ENCODE measurements at places on chromosomes 7 and 10. TPM values are rescaled to one million over a fixed set of nuclear protein-coding genes. Genes with fewer than 3 reads are reported as not detected.

The FZD1 gene
- total RNA-seq = 38.7 TPM

The PRKG1 gene
- 10.7 TPM for total RNA-seq

- DNase-seq = no peak
Measured at GRCh38 chr7:43113622-43114457, 1.4 kb downstream of the HECW1 start.

DNA sequence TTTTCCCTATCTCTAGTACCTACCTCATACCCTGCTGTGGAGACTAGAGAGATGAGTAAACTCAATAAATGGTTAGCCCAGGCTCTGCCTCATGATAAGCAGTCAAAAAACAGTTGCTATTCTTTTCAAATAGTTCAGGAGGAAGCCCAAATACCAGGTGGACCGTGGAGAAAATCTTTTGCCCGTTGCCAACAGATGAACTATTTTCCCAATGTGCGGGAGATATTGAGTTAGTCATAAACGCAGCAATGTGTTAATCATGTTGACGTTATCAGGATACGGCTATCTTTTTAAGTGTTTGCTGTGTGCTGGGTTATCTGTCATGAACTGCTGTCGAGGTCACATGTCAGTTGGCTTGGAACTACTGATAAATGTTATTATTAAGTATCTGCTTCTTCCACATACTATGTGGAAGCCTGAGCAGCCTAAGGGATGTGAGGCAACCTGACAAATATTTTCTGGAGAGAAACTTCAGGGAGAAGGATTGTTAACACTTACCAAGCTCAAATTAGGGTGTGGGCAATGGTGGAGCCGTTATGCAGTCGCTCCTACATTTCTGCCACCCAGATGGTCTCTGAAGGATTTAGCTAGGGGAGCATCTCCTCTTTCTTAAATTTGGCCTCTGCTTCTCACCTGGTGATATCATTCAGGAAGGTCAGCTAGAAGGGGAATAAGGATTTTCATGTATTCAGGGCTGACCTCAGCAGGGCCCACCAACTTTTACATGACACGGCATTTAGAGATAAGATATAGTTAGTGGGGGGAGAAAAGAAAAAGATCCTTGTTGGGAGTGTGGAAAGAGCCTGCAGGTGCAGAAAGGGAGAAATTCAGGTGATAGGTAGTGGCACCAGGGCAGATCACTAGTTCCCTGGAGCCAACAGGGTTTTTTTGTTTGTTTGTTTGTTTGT is 33.5 kb upstream of the SLC26A3 start:
- DNase-seq = no peak

The CCL24 gene
- total RNA-seq = not detected

DNA sequence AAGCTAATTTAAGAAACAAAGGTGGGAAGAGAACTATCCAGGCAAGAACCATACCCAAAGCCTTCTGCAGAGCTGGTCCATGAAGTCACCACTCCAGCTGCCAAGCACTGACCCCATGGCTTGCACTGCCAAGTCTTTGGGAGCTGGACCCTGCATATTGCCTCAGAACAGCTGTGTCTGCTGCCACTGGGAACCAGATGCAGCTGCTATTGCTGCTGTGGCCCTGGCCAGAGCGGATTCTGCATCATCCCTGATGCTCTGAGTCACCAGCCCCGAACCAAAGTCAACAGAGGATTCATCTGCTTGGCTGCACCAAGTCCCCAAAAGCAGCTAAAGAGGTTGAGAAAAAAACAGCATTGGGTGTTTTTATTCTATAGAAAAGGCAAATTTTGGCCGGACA is 39.2 kb upstream of the GSAP start:
- no peak for DNase-seq

Data from endothelial cell (in vitro differentiated cells).